ENCODE measurements at places on chromosomes 2 and 18.

- DNase-seq, result no peak
- no peak overlapping the region for H3K27ac ChIP-seq
These were observed 194.5 kb downstream of the DNER start for GRCh38 chr2:229519655-229520430.

DNA sequence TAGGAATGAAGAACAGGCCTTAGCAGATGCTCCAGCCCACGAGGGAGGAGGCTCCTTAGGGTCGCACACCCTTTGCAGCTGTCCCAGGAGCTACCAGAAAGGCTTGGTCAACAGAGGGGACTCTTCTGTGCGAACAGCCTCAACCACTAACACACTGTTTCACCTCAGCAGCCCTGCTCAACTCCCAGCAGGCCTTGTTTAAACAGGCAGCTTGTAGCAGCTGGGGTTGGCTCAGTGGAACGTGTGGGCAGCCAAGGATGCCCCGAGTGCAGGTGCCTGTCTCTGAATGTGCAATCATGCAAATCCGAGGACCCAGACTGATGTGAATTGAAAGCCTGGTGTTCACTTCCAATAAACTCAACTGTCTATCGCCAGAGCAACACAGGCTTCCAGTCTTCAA is 88.7 kb upstream of the CXCR4 start:
- H3K4me3 ChIP-seq, result peak overlapping the region; percentile 26
- DNase-seq, result peak; percentile 77
- peaks cover 2% of the 10 kb centered on the region for H3K27me3 ChIP-seq
- peaks cover 7% of the 10 kb centered on the region for H3K36me3 ChIP-seq
- H3K4me1 ChIP-seq, result peaks cover 36% of the 10 kb centered on the region
- H3K27ac ChIP-seq, result peak overlapping the region; percentile 88

DNA sequence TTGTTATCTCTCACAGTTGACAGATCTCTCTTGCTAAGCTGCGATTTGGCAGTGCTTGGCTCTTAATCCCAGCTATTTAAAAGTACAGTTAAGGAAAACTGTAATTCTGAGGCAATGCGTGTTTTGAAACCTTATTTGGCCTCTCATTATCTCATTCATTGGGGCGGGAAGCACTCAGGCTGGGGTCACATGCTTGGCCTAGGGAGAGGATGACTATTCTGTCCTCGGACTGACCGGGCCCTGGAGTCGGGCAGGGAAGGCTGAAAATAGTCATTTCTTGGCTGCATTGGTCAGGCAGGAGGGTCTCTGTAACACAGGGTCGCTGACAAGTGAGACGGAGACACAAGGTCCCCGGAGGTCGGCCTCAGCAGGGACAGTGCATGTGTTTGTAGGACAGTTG is 20.2 kb upstream of the EMILIN2 start:
- H3K4me1 ChIP-seq, result no peaks in the 10 kb centered on the region
- DNase-seq, result no peak
- no peaks in the 10 kb centered on the region for H3K36me3 ChIP-seq
- H3K27ac ChIP-seq, result no peak overlapping the region

DNA sequence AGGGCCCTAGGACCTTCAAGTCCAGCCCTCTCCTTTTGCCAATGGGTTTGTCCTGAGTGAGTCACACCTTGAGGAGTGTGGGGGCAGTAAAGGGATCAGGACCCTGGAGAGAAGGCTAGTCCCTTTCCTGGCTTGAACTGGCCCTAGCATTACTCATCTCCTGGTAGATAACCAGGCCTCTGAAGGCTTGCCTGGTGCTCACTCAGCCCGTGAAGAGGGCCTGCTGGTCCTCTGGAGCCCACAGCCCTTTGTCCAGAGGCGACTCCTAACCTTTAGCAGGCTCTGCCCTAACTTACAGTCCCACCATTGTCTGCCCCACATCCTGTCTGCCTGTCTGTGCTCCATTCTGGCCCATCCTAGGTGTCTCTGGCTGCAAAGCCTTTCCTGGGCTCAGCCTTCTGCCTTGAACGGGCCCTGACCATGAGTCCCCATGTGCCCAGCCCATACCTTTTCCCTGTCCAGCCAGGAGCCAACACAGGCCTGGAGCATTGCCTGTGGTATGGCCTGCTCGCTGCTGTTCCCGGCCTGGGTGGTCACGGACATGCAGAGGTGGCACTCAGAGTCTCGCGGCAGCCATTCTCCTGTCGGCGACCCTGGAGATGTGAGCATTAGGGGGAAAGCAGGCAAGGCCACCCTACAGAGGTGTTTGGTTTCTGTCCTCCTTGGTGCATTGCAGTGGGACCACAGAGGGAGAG is 5.0 kb downstream of the SFTPB start:
- no peaks in the 10 kb centered on the region for H3K4me1 ChIP-seq
- DNase-seq, result no peak
- no peaks in the 10 kb centered on the region for H3K27me3 ChIP-seq
- no peaks in the 10 kb centered on the region for H3K36me3 ChIP-seq

- H3K36me3 ChIP-seq, result no peaks in the 10 kb centered on the region
- H3K27ac ChIP-seq, result no peak overlapping the region
- DNase-seq, result no peak
- H3K4me1 ChIP-seq, result peaks cover 7% of the 10 kb centered on the region
- no peaks in the 10 kb centered on the region for H3K27me3 ChIP-seq
- H3K4me3 ChIP-seq, result no peak overlapping the region
These were observed 618.8 kb downstream of the SOCS6 start for GRCh38 chr18:70907673-70908072.

GRCh38 chr2:227462462-227462951 is 9.4 kb upstream of the AGFG1 start:
- peak; percentile 74 for DNase-seq
- H3K4me3 ChIP-seq, result peak overlapping the region; percentile 61
- peaks cover 1% of the 10 kb centered on the region for H3K36me3 ChIP-seq
- H3K27ac ChIP-seq, result peak overlapping the region; percentile 95

GRCh38 chr2:20352230-20352578 is 1.6 kb upstream of the PUM2 start:
- no peak for DNase-seq
- H3K27me3 ChIP-seq, result no peaks in the 10 kb centered on the region
- H3K4me1 ChIP-seq, result peaks cover 12% of the 10 kb centered on the region
- no peak overlapping the region for H3K4me3 ChIP-seq

GRCh38 chr18:59715966-59716369 is 18.7 kb upstream of the CCBE1 start:
- no peak for DNase-seq
- no peaks in the 10 kb centered on the region for H3K36me3 ChIP-seq
- H3K27me3 ChIP-seq, result no peaks in the 10 kb centered on the region

- peaks cover 2% of the 10 kb centered on the region for H3K27me3 ChIP-seq
- peaks cover 58% of the 10 kb centered on the region for H3K4me1 ChIP-seq
- no peak for DNase-seq
- H3K4me3 ChIP-seq, result peak overlapping the region; percentile 2
- no peaks in the 10 kb centered on the region for H3K36me3 ChIP-seq
- no peak overlapping the region for H3K27ac ChIP-seq
These were observed 22.6 kb upstream of the ICOS start for GRCh38 chr2:203913947-203914346.

DNA sequence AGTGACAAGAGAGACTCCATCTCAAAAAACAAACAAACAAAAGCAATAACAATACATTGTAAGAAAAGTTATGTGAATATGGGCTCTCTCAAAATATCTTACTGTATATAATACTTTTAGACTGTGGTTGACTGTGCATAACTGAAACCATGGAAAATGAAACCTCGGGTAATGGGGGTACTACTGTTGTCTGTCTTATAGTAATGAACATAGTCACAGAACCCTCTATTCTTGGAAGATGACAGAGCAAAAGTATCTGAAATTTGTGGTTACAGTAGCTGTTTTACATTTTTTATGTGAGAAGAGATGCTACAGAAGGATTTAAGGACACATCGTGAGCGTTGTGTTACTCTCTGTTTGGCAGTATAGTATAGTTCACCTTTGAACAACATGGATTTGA is 60.5 kb downstream of the MAP4K4 start:
- peak overlapping the region; percentile 60 for H3K4me3 ChIP-seq
- H3K27ac ChIP-seq, result peak overlapping the region; percentile 73
- DNase-seq, result no peak
- H3K4me1 ChIP-seq, result peaks cover 75% of the 10 kb centered on the region
- H3K36me3 ChIP-seq, result no peaks in the 10 kb centered on the region
- no peaks in the 10 kb centered on the region for H3K27me3 ChIP-seq

DNA sequence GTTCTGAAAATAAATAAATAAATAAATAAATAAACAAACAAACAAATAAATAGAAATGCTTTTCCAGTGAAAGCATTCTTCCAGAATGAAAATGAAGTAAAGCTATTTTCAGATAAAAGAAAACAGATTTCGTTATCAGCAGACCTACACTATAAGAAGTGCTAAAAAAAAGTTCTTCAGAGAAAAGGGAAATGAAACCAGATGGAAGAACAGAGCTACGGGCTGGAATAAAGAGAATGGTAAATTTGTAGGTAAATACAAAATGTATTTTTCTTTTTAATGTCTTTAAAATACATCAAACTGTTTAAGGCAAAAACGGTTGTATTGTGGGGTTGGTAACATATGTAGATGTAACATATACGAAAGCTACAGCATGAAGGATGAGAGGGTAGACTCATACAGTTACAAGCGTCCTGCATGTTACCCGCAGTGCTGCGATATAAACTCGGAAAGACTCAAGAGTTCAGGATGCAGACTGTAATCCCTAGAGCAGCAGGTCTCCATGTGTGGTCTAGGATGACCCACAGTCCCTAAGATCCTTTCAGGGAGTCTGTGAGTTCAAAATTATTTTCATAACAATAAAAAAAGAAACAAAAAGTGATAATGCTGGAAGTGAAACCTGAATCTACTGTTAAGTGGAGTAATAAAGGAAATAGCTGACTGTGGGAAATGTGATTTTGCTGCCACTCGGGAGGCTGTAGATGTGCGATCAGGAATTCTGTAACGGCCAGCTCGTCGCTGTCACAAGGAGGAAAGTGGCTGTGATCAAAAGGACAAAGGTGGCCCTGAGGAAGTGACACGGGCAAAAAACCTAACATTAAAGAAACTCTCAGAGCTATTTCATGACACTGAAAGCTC is 5.3 kb upstream of the RAB12 start:
- peaks cover 14% of the 10 kb centered on the region for H3K4me1 ChIP-seq
- peaks cover 10% of the 10 kb centered on the region for H3K27me3 ChIP-seq
- no peaks in the 10 kb centered on the region for H3K36me3 ChIP-seq
- H3K27ac ChIP-seq, result no peak overlapping the region
- no peak for DNase-seq
- H3K4me3 ChIP-seq, result peak overlapping the region; percentile 30

GRCh38 chr2:225011585-225011984 is 30.7 kb downstream of the DOCK10 start:
- no peak overlapping the region for H3K4me3 ChIP-seq
- no peak for DNase-seq
- peaks cover 12% of the 10 kb centered on the region for H3K36me3 ChIP-seq
- H3K4me1 ChIP-seq, result peaks cover 86% of the 10 kb centered on the region

- H3K4me3 ChIP-seq, result no peak overlapping the region
- no peaks in the 10 kb centered on the region for H3K27me3 ChIP-seq
- no peaks in the 10 kb centered on the region for H3K4me1 ChIP-seq
- no peak overlapping the region for H3K27ac ChIP-seq
- DNase-seq, result no peak
These were observed 5.0 kb upstream of the CRYGB start for GRCh38 chr2:208150956-208151355.

- no peaks in the 10 kb centered on the region for H3K4me1 ChIP-seq
- no peak overlapping the region for H3K4me3 ChIP-seq
- no peaks in the 10 kb centered on the region for H3K27me3 ChIP-seq
- no peak overlapping the region for H3K27ac ChIP-seq
- H3K36me3 ChIP-seq, result peaks cover 10% of the 10 kb centered on the region
- no peak for DNase-seq
These were observed 13.8 kb downstream of the FANCL start for GRCh38 chr2:58227171-58227917.

- H3K4me1 ChIP-seq, result no peaks in the 10 kb centered on the region
- no peaks in the 10 kb centered on the region for H3K27me3 ChIP-seq
- H3K36me3 ChIP-seq, result no peaks in the 10 kb centered on the region
- H3K27ac ChIP-seq, result no peak overlapping the region
- H3K4me3 ChIP-seq, result no peak overlapping the region
These were observed 46.4 kb upstream of the SELENOI start for GRCh38 chr2:26299471-26300101.

DNA sequence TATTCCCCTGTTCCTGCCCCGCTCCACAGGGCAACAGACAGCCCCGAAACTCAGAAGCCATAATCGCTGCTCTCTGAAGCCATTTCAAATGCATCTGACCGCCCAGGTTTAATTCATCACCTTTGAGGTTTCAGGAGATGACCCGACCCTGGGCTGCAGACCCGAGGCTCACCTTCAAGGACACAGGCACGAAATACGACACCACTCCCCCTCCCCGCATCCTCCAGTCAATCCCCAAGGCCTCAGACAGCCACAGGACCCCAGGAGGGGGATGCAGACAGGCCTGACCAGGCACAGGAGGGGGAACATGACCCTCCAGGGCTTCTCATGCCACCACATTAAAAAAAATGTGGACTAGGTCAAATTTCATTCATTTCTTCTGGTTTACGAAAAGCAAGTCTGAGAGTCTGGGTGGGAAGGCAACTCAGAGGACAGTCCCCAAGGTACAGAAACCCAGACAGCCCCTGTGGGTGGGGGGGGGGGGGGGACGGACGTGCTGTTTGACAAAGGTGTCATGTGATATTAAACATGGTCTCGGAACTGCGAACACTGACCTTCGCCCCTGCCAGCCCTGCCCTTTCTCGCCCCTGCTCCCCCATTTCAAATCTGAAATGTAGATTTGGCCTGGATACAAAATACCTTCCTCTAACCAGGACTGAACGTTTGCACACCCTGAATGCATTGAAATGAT is 142.9 kb downstream of the BCL11A start:
- H3K4me3 ChIP-seq, result no peak overlapping the region
- H3K27me3 ChIP-seq, result peaks cover 3% of the 10 kb centered on the region
- H3K36me3 ChIP-seq, result no peaks in the 10 kb centered on the region
- DNase-seq, result no peak

GRCh38 chr2:63486861-63487290 is 101.4 kb downstream of the WDPCP start:
- H3K36me3 ChIP-seq, result no peaks in the 10 kb centered on the region
- no peaks in the 10 kb centered on the region for H3K4me1 ChIP-seq
- no peaks in the 10 kb centered on the region for H3K27me3 ChIP-seq
- H3K27ac ChIP-seq, result no peak overlapping the region

- no peaks in the 10 kb centered on the region for H3K36me3 ChIP-seq
- no peaks in the 10 kb centered on the region for H3K4me1 ChIP-seq
- no peak overlapping the region for H3K4me3 ChIP-seq
- DNase-seq, result no peak
- no peaks in the 10 kb centered on the region for H3K27me3 ChIP-seq
These were observed 286.4 kb upstream of the CNTNAP5 start for GRCh38 chr2:123738643-123739042.

All from activated CD4-positive, alpha-beta T cell treated with anti-CD3 and anti-CD28 coated beads for 36 hours (primary cell).